ENCODE measurements at places on chromosomes 5 and 9.

- DNase-seq, result no peak
These were observed 28.1 kb downstream of the ANKRD33B start for GRCh38 chr5:10591966-10592365.

DNA sequence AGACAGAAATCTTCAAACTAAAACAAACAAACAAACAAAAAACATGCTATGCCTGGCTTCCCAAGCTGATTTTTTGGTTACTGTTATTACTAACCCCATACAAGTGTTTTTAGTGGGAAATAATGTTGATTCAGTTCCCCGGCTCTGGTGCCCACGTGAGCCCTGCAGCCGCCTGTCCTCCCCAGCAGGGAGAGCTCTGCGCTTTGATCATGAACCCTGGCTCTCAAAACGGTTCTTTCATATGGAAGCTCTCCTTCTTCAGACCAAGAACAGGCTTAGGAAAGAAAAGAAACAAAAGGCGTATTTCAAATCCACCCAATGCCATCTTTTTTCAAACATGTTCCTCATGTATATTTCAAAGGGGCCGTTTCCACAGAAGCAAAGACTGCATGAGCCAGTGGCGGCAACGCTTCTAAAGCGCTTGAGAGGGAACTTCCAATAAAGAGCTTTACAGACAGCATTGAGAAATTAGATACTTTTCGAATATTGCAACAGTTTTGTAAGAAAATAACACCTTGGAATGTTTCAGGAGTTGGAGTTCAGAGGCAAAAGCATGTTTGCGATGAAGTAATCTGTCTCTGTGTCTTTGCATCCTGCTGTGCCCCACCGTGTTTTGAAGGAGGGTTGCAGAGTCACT, 74.8 kb downstream of the ICE1 start:
- DNase-seq, result no peak

- DNase-seq, result no peak
These were observed 17.2 kb downstream of the CENPP start for GRCh38 chr9:92342825-92343488.

DNA sequence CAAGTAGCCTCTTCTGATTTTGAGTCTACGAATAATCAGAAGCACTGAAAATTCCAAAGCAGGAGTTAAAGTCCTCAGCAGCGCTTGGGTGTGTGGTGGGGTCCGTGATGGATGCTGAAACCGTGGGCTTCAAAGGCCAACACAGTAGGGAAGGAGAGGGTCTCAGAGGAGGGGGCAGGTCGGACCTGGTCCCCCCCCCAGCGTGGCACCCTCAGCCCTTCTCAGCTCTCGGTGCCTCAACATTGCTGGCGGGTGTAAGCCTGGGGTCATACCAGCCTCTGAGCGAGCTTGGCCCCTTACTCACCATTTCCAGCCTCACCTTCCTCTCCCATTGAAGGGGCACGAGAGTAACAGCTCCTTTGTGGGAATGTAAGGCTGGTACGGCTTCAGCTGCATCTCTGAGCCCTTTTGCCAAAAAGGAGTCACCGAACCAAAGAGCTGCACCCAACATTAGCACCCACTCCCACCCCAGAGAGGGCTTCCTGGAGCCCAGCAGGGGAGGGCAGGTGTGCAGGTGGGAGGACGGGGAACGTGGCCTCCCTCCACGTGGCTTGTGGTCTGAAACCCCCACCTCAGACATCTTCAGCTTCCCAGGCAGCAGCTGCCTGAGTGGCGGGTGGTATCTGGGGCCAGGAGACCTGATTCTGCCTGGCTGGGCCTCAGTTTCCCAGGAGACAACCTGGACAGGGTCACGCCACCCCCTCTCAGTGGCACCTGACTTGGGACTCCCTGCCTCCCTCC, 6.7 kb upstream of the LCN1 start:
- DNase-seq, result no peak

DNA sequence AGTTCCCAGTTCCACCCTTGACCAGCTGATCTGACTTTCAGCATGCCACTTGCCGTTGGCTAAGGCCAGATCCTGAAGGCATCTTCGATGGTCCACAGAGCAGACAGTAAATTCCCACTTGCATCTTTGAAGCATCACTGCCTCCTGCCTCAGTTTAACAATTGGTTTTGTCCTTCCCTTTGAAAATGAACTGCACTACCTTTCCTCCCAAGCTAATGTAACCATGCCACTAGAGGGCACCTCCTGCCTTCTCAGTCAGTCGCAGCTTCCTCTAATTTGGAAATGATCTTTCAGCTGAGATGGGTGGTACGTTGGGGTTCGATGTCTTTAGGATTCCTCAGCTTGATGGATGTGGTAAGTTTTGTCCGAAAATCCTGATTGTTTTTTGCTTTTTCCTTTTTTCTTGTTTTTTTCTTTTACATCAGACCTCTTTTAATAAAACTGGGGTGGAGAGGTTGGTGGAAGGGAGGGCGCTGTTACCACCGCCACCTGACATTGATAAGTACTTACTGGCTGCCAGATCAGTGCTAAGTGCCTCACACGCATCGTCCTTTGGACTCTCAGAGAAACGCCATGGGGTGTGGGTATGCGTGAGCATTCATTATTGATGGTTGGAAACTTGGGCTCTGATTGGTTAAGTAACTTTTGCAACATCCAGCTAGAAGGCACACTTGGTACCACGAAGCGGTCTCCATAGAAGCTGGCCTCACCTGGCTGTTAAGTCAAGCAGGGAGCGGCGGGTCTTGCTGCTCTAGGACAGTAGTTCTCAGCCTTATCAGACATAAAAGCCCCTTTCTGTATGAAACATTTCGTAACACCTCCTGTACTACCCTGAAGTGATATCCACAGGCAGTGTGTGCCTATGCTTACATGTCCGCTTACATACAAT, 16.9 kb downstream of the PTTG1 start:
- no peak for DNase-seq
